ELF-1 (cell line): ENCODE measurements at places on chromosomes 11 and 22.
A peak's percentile ranks its signal among the peaks of the same experiment; 100 is the strongest.

- DNase-seq = no peak
These were observed 103.9 kb upstream of the TMEM45B start for GRCh38 chr11:129711760-129712159.

- DNase-seq = no peak
These were observed 9.5 kb downstream of the GNB1L start for GRCh38 chr22:19845054-19845722.

- DNase-seq = no peak
These were observed 9.9 kb downstream of the BRSK2 start for GRCh38 chr11:1399386-1400316.

- peak; percentile 69 for DNase-seq
These were observed 562 bp downstream of the SHANK2 start for GRCh38 chr11:71251761-71252268.

GRCh38 chr11:2302306-2302895 is 588 bp downstream of the TSPAN32 start:
- peak; percentile 1 for DNase-seq

DNA sequence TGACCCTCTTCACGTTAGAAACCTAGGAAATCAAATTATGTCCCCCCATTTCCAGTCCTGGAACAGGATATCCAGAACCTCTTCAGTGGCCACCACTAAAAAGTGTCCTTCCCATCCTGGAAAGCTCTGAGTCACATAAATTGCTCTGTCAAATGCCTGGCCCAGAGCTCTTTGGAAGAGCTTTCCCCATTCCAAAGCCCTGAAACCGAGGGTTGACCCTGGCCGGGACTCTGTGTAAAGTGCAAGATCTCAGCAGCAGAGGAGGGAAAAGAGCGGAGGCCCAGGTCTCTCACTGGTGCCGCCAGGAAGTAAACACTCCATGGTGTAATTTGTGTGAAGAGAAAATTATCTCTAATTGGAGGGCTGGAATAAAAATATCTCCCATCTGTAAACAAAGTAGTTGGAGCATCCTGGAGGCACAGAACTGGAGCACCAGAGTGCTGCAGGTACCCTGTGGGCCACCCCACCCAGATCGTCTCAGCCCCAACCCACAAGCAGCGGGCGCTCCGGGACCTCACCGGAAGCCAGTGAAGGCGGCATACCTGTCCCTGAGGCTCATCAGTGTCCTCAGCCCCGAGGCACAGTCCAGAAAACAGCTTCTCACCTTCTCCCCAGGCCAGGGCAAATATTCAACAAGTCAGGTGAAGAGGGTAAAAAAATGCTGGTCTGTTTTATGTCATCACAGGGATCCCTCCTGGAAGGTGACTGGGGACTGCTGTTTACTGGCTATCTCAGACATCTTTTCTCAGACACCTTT is 4.7 kb upstream of the JAM3 start:
- DNase-seq = peak; percentile 68

DNA sequence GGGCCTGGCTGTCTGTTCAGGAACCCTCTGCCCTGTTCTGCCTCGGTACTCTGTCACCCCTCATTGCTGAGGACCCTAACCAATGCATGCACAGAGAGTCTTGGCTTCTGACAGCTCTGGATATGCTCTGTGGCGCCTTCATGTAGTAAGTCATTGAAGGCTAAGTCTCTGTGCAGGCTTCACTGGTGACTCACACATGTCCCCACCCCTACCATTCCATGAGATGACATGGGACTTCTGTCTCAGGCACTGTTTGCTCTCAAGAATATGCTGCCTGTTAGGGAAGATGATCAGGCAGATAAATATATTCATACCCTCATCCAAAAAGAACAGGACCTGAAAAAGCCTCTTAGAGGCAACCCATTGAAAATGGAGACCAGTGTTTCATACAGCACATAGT is 43.6 kb upstream of the HORMAD2 start:
- DNase-seq = peak; percentile 5

DNA sequence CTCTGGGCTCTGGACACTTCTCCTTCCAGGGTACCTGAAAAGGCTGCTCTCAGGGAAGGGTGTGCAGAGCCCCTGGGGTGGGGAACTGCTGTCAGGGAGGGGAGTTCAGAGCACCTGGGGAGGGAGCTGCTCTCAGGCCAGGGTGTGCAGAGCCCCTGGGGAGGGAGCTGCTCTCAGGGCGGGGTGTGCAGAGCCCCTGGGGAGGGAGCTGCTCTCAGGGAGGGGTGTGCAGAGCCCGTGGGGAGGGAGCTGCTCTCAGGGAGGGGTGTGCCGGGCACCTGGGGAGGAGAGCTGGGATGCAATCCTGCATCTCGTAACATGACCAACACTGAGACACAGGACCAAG is 764.2 kb downstream of the BRD1 start:
- DNase-seq = no peak

DNA sequence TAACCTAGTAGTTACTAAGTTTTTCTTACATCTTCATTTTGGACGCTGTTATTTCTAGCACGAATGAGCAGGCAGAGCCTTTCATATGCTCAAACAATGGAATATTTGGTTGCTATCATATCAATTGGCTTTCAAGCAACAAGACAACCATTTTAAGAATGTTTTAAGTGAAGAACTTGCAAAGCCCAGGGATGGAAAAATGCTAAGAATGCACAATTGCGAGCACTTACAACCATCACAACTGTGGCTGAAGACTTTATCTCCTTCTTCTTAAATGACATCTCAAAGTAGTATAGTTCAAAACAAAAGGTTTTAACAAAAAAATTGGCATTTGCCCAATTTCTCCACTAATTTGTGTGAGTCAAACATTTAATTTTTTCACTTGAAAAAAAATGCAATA is 8.3 kb upstream of the MMP1 start:
- DNase-seq = no peak

GRCh38 chr11:65014726-65015227 is 817 bp downstream of the ARL2 start:
- DNase-seq = no peak

GRCh38 chr22:28780296-28780695 is 7.8 kb downstream of the CCDC117 start:
- no peak for DNase-seq

DNA sequence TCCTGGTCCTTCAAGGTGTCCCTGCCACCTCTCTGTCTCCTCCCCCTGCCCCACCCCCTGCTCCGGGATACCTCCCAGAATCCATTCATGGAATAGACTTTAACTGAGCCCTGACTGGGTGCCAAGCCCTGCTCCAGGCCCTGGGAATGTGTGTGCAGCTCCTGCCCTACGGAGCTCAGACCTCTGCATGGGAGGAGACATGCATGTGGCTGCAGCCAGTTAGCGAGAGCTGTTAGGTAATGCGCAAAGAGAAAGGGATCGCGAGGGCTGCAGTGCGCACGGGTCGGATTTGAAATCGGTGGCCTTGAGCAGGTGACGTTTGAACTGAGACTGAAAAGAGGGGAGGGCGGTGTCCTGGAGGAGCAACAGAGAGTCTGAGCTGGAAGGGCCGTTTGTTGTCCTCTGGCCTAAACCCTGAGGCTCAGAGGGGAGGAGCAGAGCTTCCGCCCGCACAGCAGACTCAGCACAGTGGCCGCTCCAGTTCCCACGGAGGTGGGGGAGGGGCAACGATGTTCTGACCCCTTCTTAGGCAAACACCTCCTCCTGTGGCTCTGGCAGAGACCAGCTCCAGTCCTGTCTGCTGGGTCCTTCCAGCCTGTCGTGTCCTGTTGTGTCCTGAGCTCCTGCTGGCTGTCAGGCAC is 19.8 kb upstream of the LRRC10B start:
- DNase-seq = peak; percentile 97

- no peak for DNase-seq
These were observed 24.4 kb downstream of the ZNF214 start for GRCh38 chr11:6995703-6996102.

DNA sequence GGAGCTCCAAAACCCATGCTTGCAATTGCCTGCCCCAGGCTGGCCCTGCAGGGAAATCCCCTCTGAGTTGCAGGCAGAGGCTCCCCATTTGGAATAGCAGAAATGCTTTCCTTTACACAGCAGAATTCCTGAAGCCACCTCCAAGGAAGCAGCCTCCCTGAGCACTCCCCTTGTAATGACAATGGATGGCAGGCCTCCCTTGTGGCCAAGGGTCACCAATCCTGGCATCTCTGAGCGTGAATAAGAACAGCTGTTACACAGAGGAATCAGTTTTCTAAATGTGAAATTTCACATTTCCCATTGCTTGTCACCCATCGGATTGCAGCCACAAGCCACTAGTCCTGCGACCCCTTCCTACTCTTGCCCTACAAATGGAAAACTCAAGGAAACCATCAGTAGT is 107.6 kb downstream of the GALNT18 start:
- peak; percentile 31 for DNase-seq
